Fibroblast of the aortic adventitia (primary cell): ENCODE measurements at places on chromosomes 7 and 10. TPM values are rescaled to one million over a fixed set of nuclear protein-coding genes. Genes with fewer than 3 reads are reported as not detected.
A peak's percentile ranks its signal among the peaks of the same experiment; 100 is the strongest.

GRCh38 chr7:130154501-130155317 is 50.5 kb downstream of the TMEM209 start:
- DNase-seq, result no peak

Gene KLF14
- total RNA-seq, result 0.09 TPM in 1 of 2 replicates, not detected in the other

DNA sequence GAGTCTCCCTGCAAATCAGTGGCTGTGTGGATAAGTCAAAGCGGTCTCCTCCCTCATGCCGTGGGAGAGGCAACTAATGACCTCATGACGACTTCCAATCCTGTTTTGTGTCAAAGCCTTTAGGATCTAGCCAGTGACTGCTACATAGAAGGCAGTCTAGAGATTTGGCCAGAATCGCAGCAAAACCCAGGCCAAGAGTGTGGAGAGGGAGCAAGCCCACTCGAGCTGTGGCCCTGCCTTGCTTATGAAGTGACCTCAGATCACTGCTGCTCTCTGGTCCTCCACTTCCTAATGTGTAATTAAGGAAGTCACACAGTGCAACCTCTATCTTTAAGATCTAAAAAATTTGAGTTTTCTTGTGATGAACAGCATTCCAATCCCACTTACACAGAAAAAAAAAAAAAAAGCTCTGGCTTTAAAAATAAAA is 296.7 kb upstream of the KLF6 start:
- DNase-seq, result peak; percentile 86

Gene CALHM1
- total RNA-seq, result not detected in 2 replicates

GRCh38 chr10:114208351-114208750 is 29.2 kb downstream of the TDRD1 start:
- DNase-seq, result no peak
